Stimulated activated CD8-positive, alpha-beta memory T cell treated with anti-CD3 and anti-CD28 coated beads, Interleukin-4, amount 100 ng/mL, for 1 hour (primary cell): ENCODE measurements at places on chromosomes 5 and 9.

DNA sequence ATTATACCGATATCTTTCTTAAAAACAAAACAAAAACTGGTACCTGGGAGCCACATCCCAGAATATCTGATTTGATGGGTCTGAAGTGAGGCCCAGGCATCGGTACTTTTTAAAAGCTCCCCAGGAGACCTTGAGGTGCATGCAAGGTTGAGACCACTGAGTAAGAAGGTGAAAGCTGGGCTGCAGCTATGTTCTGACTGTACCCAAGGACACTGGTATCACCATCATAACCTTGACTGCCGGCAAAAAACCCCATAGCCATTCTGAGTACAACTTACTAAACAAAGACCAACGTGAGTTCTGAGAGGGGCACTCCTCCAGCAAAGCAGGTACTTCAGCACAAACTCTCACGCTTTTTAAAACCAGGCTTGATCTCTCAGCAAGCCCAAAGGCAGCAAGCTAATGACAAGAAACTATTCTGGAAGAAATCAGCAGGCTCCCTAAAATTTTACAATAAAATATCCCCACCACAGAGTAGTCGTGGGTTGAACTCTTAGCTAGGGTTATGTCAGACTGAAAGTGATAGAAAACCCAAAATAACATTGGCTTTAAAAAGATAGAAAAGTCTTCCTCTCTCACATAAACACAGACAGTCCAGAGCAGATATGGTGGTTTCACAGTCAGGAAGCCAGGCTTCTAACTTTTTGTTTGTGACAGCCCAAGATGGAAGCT is 263.9 kb downstream of the SAXO1 start:
- DNase-seq: no peak

DNA sequence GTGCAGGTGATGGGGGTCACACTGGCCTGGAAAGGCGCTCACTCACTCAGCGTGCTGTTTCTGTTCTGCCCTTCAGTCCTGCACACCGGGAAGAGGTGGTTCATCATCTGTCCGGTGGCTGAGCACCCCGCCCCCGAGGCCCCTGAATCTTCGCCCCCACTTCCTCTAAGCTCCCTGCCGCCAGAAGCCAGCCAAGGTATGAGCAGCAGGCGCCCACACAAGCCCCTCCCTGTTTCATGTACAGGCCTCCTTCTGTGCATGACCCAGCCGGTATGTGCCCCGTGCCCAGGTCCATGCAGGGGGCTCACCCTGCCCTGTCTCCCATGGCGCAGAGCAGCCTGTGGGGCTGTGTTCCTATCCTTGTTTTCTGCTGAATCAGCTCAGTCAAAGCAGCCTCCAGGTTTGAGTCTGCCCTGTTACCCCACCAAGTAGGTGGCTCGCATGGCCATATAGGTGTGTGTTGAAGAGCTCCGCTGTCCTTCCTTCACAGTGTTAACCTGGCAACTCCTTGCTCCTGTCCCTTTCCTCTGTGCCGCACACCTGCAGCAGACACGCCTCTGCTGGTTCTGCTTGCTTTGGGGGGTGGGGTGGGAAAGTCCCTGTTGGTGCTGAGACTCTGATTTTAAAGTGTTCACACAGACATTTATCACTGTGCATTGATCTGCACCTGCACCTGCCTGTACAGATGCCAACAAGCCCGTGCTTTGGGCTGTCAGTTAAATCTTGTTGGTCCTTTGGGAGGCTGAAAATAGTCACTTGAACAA is 84.8 kb downstream of the WNK2 start:
- no peak for DNase-seq

DNA sequence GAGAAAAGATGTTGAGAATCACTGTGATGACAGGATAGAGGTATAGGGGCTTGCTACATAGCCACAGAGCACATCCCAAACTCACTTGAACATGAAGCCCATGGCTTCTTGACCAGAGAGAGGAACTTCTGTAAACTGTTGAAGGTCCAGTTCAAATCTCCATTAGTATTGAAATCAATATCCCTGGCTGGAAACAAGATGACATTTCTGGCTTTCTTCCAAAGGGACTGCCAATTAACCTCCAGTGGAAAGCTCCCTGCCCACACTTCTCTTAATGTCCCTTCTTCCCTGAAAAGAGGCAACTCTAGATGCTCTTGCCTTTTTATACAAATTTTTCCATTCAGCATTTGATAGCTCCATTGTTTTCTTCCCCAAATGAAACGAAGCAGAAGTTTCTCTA is 612.1 kb downstream of the EBF1 start:
- DNase-seq: no peak

DNA sequence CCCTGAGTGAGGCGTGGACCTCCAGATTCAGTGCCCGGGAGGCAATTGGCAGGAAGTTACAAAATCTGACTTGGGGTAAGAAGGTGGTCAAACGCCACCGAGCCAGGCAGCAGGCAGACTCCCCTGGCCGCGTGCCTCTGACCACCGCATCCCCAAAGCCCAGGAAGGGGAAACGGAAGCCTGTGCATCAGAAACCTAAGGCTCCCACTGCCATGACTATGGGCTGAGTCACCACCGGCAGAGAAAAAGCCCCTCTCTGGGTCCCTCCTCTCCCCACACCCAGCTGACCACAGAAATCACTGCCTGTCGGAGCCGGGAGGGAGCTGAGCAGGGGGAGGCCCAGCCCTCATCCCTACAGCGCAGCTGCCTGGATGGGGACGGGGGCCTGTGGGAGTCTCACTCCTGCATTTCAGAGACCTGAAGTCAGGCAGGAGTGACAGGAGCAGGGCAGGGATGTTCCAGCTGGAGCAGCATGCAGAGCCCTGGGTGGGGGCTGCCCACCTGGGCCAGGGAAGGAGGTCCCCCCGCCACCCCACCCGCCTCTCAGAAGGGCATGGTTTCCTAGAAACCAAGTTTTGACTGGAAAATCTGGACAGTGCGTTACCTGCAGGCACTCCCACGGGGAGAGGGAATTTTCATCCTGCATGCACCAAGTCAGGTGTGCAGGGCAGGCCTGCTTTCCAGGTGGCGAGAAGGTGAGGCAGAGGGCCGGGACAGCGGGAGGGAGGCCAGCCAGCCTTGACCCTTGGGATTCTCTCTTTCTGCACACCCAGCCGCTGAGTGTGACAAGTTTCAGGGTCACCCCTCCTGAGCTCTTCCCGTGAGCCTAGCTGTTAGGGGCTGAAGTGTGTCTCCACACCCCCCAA is 68.2 kb downstream of the LRSAM1 start:
- DNase-seq: no peak

DNA sequence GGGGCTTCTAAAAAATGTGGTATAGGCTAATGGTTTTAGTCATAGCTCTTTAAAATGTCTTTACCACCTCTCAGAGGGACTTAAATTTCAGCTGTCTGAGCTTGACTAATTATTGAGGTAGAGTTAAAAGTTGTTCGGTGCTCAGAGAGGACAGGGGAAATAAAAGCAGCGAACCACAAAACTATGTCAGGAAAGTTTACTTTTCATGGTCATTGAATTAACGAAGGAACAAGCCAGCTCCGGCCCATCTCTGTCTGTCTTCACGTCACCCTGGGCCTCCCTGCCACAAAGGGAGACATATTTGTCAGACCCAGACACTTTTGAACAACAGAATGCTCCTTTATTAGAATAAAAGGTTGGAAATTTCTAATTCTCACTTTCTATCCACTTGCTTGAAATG is 98.8 kb upstream of the EFNA5 start:
- DNase-seq: no peak

DNA sequence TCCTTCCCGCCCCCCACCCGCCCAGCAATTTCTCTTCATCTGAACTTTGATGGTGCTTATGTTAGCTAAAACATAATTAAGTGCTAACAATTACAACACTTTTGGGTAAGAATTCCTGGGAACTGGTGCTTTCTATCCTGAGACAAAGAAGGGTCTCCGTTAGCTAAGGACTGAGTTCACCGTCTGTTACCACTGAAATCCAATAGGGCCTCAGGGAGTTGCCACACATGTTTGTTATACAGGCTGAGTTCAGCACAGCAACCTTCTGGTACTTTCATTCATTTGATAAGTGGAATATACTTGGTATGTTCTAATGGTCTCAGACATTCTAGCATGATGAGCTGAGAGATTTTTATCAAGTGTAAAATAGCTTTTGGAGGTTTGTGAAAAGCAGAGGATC is 437.9 kb downstream of the EFNA5 start:
- DNase-seq: no peak

- DNase-seq: no peak
Measured at GRCh38 chr9:118000581-118000980, 296.4 kb downstream of the TLR4 start.

GRCh38 chr5:60346393-60346792 is 353.6 kb downstream of the DEPDC1B start:
- no peak for DNase-seq

- DNase-seq: no peak
Measured at GRCh38 chr9:2502760-2503159, 118.8 kb upstream of the VLDLR start.

GRCh38 chr9:89941875-89942274 is 337.1 kb downstream of the GADD45G start:
- DNase-seq: no peak

GRCh38 chr9:15843931-15844330 is 291.1 kb downstream of the CCDC171 start:
- no peak for DNase-seq

DNA sequence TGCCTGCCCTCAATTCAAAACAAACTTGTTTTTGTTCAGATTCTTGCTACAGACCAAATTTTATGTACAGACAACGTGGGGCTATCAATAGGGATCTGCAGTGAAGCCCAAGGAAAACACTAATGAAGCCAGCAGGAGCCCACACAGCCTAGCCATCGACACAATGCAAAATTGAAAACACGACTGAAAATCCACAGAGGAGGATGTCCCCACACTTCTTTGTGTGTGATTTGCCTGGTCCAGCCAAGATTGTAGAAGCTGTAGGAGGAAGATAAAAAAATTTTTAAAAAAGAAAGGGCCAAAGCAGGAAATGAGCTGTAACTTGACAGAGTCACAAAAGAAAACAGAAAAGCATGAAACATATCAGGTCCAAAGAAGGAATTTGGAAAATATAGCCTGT is 34.8 kb downstream of the HTR4 start:
- DNase-seq: no peak

DNA sequence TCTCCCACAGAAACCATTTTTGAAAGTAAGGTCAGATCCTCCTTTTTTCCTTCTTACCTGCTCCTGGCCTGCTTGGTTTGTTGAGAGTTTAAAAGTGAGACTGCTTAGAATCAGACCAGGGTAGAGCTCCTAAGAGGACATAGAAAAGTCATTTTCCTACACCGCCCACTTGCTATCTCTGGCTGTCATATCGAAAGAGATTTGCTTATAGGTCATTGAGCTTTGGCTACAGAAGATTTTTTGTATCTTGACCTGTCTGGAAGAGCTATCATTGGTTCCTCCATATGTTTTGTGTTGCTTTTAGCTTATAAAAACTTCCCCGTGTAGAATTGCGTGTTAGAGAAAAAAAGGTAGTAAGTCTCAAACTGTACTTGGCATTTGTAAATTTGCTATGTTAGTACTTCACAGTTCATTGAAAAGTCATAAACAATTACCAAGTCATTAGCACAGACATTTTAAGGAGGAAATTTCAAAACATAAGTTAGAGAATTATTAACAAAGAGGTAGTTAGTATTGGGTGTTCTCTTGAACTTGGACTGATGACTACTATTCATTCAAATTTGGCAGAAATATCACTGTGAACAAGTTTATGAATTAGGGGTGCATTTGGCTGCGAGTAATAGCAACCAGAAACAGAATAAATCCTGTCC is 96.6 kb downstream of the MAN2A1 start:
- DNase-seq: no peak

- DNase-seq: no peak
Measured at GRCh38 chr5:160092514-160092913, 26.7 kb downstream of the PWWP2A start.

GRCh38 chr5:173420108-173420507 is 91.9 kb upstream of the STC2 start:
- no peak for DNase-seq

- DNase-seq: no peak
Measured at GRCh38 chr5:158390577-158390976, 531.6 kb upstream of the CLINT1 start.

DNA sequence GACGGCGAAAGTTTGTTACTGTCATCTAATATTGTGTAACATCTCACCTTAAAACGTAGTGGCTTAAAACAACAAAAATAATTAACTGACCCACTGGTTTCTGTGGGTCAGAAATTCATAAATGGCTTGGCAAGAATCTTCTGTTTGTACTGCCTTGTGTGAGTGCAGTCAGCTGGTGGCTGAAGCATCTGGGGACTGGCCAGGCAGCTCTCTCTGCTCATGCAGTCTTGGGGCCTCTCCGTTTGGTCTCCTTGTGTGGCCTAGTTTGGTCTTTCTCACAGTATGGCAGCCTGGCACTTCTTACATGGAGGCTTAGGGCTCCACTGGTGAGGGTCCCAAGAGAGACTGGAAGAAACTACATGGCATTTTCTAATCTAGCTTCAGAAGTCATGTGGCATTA is 49.0 kb upstream of the CTXN3 start:
- DNase-seq: no peak

- DNase-seq: no peak
Measured at GRCh38 chr9:128370367-128370751, 815 bp upstream of the URM1 start.

DNA sequence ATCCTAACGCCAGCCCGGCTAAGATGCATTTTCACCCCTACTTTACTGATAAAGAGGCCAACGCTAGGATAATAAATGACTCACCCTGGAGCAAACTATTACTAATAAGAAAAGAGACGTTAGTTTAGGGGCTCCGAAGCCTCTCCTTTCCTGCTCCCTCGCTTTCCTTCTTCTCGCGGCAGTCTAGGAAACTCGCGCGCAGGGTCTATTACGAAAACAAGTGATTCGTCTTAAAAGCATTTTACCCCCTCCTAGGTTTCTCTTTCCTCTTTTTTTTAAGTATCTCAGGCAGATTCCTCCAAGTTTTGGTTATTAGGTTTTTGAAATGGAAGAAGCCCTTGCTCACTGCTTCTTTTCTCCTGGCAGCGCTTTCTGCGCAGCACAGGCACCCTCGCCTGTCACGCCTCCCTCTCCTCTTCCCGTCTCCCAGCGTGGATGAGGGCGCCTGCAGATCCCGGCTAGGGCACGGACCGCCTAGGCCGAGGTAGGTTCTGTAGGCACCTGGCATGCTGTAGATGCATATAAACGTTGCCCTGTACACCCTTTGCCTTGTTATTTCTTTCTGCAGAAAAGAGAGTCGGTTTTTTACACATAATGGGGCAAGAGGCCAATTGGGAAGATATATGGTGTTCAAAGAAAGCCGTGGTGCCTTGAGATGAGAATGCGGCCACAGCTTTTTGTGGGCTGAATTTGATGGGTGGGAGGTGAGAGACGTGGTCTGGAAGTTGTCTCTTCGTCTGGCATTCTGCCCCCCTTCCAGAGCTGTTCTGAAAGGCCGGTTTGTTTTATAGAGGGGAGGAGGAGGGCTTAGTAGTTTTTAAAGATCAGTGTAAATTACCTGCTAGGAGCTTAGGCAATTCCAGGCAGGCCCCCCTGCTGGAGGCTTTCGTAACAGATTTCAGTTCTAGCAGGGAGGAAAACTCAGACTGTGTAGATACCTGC is 983 bp downstream of the GCNT1 start:
- no peak for DNase-seq
